ENCODE measurements at places on chromosomes 6 and 20.

- no peak for DNase-seq
These were observed 590 bp downstream of the EYS start for GRCh38 chr6:65706436-65706835.

- peak; percentile 6 for DNase-seq
These were observed 38.8 kb downstream of the SLC22A3 start for GRCh38 chr6:160386869-160387530.

DNA sequence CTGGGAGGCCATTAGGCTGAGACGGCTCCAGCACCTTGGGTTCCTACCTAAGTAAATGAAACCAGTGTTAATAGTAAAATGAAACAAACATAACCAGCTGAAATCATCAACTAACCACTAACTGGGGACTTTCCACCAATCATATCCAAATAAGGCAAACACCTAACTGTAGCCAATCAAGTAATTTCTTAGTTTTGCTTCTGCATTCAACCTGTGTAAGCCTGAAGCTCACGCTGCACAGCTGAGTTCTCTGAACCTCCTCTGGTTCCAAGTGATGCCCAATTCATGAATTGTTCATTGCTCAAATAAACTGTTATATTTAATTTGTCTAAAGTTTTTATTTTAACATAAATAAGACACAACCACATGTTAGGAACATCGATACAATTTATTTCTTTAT is 22.5 kb downstream of the KLHL32 start:
- DNase-seq, result no peak

- no peak for DNase-seq
These were observed 17.6 kb downstream of the SYTL3 start for GRCh38 chr6:158667360-158667981.

DNA sequence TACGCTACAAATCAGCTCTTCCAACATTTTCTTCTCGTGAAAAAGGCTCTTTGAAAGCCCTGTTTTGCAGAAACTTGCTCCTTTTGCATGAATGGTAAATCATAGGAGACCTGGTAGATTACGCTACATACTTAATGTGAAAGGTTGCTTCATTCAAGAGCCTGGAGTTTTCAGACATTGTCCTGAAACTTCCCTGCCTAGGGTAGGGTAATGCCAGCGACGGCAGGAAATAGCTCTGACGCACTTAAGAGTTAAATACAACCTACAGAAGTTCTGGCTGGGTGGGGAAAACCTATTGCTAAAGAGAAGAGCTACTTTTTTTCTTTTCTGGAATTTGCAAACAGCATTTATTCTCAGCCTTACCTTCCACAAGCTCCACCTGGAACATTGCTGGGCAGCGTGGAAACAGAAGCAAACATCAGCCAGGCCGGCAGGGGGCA is 144.5 kb downstream of the LPA start:
- DNase-seq, result no peak

DNA sequence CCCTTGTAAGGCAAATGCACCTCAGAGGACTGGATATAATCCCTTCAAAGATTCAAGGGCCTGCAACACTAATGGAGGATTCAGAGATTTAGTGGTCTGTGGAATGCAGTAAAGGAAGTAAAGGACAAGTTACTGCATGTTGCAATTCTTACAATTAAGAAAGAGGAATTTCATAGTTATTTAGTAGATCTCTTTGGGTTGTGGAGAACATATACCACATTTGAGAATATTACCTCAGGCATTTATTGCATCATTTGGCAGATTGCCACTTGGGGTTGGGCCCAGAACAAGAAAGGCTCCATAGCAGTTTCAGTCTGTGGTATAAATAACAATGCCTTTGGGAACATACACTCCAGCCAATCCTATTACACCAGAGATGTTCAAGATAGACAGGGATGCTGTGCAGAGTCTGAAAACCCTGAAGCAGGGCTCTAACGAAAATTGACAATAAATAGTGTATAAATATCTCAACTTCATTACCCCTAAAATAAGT is 20.9 kb upstream of the EPM2A start:
- peak; percentile 82 for DNase-seq

DNA sequence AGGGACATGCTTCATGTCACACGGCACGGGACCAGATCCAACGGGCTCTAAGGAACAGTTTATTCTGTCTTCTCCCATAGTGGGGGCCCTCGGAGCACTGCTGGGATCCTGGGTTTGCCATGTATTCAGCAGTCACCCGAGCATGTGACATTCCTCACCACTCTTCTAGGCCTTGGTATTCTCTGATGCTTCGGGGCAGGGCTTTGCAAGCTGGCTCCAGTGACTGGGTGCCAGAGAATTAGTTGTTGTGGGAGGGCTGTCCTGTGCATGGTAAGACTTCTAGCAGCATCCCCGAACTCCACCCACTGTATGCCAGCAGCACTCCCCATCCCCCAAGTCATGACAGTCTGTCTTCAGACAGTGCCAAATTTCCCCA is 5.4 kb downstream of the CCN5 start:
- peak; percentile 95 for DNase-seq

GRCh38 chr6:17239260-17239659 is 41.9 kb upstream of the RBM24 start:
- DNase-seq, result no peak

GRCh38 chr6:139161817-139162284 is 27.0 kb downstream of the HECA start:
- DNase-seq, result no peak

- no peak for DNase-seq
These were observed 57.6 kb downstream of the CPNE5 start for GRCh38 chr6:36781669-36782068.

GRCh38 chr20:3423126-3423525 is 15.7 kb upstream of the DNAAF9 start:
- DNase-seq, result no peak

GRCh38 chr6:5274231-5274630 is 12.9 kb downstream of the FARS2 start:
- DNase-seq, result no peak
